ENCODE measurements at places on chromosomes 16 and 17.

DNA sequence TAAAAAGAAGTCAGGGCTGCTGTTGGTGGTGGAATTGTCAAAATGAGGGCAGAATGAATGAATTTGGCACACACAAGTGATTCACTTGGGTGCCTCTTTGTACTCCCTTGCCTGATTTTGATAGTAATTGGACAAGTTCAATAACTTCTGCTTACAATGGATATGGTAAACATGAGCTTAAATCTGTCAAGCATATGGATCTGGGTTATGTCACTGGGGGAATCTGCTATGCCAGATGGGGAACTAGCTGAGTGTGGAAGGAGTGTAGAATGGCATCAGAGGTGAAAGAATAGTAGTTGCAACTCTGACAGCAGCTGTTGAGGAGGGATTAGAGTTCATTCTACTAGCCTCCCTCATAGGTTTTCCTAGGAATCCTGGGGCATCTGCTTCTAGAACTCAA is 724.2 kb upstream of the CDH8 start:
- DNase-seq, result no peak

GRCh38 chr16:69241926-69242325 is 55.0 kb downstream of the SNTB2 start:
- no peak for DNase-seq

GRCh38 chr16:85888405-85889331 is 10.3 kb upstream of the IRF8 start:
- no peak for DNase-seq

DNA sequence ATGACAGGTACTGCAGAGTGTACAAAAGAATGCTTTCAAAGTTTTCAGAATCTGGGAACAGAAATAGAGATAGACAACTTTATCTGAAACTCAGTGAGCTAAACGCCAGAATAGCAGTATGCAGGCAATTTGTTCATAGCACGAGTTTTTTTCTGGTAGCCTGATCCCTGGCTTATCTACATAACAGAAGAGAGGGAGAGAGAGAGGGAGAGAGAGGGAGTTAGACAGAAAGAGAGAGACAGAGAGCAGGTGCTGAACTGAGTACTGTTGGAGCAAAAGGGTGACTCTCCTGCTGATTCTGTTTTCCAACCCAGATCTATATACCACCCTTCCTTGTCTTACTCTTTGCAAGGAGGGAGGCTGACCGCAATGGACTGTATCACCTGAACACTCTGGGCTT is 388.0 kb upstream of the CA10 start:
- DNase-seq, result no peak

DNA sequence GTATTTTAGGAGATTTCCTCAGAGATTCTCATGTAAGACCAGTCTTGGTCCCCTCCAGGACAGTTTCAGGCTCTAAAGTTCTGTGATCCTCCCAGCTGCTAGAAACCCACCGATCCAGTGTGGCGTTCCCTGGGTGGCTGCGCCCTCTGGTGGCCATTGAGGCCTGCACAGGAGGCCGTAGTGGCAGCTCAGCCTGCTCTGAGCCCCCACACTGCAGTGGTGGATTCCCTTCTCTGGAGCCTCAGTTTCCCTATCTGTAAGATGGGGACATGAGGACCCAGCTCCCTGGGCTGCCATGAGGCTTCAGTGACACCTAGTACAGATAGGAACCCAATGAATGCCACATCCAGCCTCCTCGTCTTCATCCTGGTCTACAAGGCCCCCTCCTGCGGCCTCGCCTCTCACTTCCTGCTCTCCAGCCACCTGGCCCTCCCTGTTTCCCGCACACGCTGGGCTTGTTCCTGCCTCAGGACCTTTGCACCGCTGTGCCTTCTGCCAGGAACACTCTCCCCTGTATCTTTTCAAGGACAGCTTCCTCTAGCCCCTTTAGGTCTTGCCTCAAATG is 16.5 kb downstream of the CCDC102A start:
- DNase-seq, result peak; percentile 46

DNA sequence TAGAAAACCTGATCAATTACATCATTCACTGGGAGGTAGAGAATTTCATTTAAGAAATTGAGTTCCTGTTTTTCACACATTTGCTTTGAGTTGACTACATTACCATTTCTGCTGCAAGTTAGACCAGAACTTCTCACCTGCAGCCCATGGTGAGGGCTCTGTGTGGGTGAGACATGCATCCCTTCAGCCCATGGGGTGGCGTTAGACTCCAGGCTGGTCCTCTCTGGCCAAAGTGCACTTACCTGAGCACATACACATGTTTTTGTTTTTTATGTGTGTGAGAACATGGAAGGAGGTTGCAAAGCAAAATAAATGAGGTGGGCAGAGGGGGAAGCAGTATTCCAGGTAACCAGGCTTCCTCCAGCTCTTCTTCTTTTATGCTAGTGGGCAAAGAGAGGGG is 470.2 kb downstream of the PMP22 start:
- no peak for DNase-seq

GRCh38 chr16:12252616-12253015 is 276.1 kb downstream of the SNX29 start:
- peak; percentile 62 for DNase-seq

DNA sequence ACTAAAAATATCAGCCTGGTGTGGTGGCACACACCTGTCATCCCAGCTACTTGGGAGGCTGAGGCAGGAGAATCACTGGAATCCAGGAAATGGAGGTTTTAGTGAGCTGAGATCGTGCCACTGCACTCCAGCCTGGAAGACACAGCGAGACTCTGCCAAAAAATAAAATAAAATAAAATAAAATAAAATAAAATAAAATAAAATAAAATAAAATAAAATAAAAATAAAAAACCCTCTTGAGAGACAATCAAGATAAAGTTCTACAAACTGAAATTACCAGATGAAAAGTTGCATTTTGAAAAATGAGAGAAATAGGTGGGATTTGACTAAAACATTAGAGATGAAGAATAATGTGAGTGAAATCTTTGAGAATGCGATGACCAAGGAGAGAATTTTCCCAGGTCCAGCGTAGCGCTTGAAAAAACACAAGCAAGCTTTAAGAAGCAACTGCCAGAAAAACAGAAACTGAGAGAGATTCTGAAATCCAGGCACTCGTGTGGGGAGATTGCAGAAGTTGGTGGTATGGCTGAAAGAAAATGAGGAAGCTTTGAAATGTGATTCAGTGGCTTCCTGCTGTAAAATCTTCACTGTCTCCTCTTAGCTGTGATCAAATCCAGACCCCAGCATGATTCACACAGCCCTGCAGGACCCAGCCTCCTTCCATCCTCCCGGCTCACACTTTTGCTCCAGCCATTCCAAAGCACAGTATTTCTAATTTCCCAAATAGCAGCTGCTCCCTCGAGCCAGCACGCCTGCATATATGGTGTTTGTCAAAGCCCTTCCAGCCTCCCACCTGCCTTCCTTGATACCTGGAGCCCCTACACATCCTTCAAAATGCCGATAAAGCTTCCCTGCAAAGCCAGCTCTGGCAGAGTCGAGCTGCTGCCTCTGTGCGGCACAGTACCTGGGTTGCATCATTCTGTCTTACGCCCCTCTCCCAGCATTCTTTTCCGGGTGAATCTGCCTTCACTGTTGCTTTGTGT is 8.2 kb upstream of the CD300E start:
- DNase-seq, result no peak

DNA sequence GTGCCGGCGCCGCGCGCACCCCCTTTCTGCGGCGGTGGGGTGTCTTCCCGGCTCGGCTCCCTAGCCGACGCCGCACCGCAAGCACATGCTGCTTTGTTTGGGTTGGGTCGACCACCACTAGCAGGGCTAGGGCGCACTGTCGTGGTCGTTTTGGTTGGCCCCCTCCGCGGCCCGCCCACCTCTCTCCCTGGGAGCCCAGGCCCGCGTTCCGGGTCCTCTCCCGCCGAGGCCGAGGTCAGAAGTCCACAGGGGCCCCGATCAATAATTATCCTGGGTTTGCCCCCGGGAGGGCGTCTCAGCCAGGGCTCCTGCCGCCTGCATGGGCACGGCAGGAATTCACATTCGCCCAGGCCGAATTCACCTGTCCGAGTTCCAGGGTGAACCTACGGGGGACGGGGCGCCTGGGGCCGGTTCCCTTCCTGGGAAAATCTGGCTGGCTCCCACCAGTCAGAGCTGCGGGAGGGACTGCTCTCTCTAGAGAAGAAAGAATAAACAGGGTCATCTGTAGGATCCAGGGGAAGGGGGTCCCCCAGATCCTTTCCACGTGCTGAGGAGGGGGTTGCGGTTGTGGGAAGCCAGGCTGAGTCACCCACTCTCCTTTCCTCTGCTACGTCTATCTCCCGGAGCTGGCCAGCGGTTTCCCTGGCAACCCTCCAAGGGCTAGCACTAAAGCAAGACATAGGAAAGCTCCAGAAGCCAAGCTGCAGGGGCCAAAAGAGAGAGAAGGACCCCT is 584 bp upstream of the STAT5B start:
- peak; percentile 46 for DNase-seq

DNA sequence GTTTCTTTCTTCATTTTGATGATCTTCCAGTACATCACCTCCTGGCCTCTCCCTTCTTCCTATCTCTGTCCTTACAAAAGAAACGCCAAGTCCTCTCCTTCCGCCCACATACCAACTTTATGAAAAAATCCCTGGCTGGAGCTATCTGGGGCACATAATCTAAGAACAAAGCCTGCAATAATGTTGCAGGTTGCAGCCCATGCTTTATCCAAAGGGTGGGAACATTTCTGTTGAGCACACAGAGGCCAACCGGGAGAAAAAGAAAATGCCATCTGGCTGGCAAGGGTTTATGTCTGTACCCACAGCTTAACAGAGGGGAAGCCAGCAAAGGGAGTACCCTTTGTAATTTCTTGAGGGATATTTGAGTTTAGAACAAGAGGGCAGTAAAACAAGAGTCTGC is 409.6 kb downstream of the SOX9 start:
- no peak for DNase-seq

DNA sequence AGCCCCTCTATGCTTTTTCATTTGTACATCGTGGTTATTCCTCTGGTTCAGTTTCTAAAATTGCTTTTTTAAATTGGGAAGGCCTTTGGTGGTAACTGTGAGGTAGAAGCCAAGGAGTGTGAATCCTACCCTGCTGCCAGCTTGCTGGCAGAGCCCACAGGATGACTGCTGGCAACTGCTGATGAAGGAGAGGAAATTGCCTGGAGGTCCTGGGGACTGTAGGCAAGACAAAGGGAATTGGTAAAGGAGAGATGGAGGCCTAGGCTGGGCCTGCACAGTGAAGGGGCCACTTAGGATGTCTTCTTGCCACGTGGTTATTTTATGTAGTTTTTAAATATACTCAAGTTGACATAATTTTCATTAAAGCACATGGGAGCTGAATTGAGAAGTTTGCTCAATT is 15.8 kb downstream of the C17orf58 start:
- no peak for DNase-seq

- DNase-seq, result no peak
These were observed 3.9 kb downstream of the VPS35L start for GRCh38 chr16:19559242-19559910.

GRCh38 chr17:2736956-2737355 is 12.5 kb downstream of the CCDC92B start:
- DNase-seq, result no peak

GRCh38 chr16:84048871-84049270 is 6.3 kb upstream of the SLC38A8 start:
- no peak for DNase-seq

DNA sequence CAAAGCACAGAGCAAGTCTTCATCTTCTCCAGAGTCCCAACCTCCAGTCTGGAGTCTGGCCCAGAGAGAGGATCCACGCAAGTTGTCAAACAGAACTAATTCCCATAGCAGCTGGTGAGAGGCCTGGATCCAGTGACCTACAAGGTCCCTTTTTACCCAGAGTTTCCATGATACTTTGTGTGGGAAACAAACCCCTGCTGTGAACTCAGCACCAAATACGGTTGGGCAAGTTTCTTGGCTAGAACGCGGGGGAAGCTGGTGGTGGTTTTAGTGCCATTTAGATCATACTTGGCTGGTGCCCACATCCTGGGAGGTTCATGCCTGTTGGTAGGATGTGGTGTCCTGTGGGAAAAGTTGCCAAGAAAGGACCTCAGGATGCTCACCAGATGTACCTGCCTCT is 18.1 kb downstream of the TMC7 start:
- DNase-seq, result no peak

DNA sequence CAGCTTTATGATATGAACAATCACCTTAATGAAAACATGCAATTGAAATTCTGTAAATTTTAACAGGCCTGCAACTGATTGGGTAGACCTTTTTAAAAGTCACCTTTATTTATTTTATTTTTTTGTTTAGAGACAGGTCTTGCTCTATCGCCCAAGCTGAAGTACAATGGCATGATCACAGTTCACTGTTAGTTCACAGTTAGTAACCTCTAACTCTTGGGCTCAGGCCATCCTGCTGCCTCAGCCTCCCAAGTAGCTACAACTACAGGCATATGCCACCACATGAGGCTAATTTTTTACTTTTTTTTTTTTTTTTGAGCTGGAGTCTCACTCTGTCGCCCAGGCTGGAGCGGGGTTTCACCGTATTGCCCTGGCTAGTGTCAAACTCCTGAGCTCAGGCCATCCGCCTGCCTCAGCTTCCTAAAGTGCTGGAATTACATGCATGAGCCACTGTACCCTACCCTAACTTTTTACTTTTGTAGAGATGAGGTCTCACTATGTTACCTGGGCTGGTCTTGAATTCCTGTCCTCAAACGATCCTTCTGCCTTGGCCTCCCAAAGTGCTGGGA is 28.0 kb downstream of the AP1G1 start:
- no peak for DNase-seq

- DNase-seq, result peak; percentile 28
These were observed 39.5 kb upstream of the SDK2 start for GRCh38 chr17:73683771-73684170.

DNA sequence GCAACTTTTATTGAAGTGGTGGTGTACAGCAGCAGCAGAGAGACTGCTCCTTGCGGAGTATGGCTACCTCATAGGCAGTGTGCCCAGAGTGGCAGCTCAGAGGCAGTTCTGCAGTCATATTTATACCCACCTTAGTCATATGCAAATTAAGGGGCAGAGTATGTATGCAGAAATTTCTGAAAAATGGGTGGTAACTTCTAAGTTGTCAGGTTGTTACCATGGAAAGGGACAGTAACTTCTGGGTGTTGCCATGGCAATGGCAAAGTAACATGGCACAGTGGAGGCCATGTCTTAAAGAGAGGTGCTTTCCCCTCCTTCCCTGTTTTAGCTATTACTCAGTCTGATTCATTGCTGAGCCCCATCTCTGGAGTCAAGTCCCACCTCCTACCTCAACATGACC is 53.4 kb downstream of the MEOX1 start:
- DNase-seq, result no peak

- DNase-seq, result no peak
These were observed 39.0 kb downstream of the HLF start for GRCh38 chr17:55303701-55304145.

- DNase-seq, result no peak
These were observed 44.3 kb downstream of the ERN1 start for GRCh38 chr17:64085650-64086005.

DNA sequence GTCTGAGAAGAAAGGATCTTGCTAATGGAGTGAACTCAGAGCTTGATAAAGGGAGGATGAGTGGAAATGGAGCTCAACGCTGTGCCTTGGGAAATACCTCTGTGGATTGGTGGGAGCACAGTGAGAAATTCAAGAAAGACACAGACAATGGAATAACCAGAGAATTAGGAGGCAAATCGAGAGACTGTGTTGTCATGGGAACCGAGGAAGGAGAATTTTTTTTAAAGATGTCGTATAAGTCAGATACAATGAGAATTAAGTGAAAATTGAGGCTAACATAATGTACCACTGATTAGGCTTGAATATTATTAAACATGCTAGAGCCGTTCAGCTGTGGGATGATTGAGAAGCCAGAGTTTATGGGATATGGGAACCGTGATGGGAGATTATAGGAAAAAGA is 134.2 kb downstream of the PRKCA start:
- no peak for DNase-seq
